Cortex of kidney (tissue), 1 donor: ENCODE measurements at places on chromosomes 5 and 9.

DNA sequence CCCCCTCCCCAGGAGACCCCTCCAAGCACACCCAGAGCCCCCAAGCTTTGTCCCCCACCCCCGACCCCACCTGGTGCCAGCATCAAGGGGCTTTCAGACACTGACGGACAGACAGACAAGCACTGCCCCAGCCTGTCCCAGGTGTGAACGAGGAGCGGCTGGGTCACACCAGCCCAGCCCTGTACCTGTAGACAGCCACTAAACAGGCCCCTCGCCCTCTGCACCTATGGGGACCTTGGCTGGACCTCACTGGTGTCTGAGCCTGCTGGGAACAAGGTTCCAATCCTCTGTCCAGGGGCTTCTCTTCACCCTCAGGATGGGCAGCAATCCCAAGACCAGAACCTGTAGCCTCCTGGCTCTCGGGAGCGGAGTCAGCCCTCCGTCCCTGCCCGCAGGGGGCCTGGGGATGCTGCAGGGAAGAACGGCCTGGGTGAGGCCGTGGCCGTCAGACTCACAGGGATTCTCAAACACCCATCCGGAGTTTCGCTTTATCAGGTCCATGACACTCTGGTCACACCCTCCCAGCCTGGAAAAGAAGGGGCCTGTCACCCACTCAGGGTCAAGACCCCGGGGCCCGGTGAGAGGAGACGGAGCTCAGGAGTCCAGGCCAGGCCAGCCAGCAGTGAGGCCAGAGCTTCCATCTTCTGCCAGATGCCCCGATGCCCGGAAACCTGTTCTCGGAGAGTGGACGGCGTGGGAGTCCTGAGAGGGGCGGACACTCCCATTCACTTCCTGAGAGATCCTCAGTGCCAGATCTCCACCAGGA is 2.8 kb downstream of the LCN6 start:
- no peak for DNase-seq

- no peak for DNase-seq
These were observed 40.3 kb upstream of the NAA35 start for GRCh38 chr9:85900504-85901201.

DNA sequence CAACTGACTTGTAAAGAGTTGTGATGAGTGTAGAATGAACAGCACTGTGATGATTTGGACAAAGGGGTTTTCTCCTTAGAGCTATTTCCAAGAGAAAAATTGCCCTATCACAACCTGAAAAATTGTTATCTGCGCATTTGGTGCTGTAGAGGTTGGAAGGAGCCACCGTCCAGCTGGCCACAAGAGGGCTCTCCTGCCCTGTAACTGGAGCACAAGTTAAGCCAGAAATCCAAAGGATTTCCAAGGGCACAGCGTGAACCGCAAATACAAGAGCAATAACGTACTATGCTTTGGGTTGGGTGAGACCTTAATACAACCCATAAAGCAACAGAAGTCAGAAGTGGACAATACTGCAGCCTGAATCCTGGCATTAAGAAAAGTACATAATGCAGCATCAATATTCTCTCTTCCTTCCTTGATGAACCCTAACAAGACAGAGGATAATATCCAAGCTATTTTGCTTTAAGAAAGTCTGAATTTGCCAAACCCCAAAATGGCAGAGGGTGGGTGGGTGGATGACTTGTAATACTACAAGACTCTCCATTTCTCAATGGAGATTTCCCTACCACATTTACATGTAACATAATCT is 56.8 kb upstream of the SMIM32 start:
- no peak for DNase-seq

- no peak for DNase-seq
These were observed 124.5 kb upstream of the PRLR start for GRCh38 chr5:35354751-35355150.

DNA sequence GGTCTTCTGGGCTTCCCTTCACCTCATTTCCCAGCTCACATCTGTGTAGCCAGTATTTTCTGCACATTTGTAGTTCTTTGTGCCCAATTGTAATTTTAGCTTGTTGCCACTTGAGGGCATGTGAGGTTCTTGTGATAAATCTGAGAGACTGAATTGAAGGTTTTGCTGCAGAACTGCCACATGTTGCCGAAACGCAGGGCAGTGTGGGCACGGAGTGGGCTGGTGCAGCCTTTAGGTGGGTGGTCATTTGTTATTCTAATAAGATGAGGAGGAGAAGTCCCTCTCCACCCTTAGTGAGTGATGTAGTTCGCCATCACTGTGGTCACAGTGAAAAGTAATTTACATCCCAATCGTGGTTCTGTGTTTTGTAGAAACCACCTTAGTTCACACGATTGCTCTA is 21.2 kb downstream of the OTULIN start:
- DNase-seq: no peak

DNA sequence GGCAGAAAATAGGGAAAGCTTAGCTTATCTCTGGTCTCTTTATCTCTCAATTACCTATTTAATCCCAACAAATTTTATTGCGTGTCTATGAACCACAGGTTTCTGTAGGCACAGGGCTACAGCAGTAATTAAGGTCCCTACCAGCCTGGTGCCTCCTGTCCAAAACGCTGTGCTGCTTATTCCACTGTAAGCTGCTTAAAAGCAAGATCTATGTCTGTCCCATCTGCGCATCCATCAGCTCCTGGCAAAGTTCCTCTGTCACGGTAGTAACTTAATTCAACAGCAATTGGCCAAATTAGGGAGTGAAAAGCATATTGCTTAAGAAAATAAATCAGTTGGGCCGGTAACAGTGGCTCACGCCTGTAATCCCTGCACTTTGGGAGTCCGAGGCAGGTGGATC is 235.8 kb upstream of the VLDLR start:
- no peak for DNase-seq

DNA sequence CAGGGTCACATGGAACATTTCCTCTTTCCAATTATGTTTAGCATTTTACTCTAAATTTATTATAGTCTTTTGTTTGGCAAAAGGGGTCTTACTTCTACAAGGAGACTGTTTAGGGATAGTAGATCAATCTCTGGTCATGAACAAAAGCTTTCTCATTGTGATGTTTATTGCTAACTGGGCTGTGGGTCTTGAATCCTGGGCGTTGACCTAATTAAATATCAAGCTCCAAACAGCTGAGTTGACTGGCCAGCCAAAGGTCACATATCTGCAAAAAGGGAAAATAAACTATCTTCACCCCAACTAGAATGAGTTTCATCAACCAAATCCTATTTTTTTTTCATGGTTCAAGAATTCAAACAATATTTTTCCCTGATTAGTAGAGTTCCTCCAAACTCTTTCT is 245.4 kb upstream of the TUT7 start:
- no peak for DNase-seq
